Stimulated activated CD8-positive, alpha-beta memory T cell treated with anti-CD3 and anti-CD28 coated beads, Interleukin-4, amount 100 ng/mL, for 1 hour (primary cell): ENCODE measurements at places on chromosomes 7 and 10.

DNA sequence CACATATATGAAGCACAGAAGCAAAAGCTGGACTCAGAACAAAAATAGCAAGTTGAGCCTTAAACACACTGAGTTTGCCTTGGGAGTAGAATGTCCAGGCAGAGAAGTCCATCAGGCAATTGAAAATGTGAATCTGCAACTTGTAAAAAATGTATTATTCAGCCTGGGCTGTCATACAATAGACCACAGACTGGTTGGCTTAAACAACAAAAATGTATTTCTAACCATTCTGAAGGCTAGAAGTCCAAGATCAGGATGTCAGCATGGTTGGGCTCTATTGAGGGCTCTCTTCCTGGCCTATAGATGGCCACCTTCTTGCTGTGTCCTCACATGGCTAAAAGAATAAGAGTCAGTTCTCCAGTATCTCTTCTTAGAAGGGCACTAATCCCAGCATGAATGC is 76.5 kb upstream of the CAPZA2 start:
- DNase-seq: no peak

- DNase-seq: no peak
Observed at GRCh38 chr10:103781329-103782061, 73.9 kb downstream of the SH3PXD2A start.

GRCh38 chr7:137480401-137480800 is 136.9 kb upstream of the PTN start:
- DNase-seq: no peak

DNA sequence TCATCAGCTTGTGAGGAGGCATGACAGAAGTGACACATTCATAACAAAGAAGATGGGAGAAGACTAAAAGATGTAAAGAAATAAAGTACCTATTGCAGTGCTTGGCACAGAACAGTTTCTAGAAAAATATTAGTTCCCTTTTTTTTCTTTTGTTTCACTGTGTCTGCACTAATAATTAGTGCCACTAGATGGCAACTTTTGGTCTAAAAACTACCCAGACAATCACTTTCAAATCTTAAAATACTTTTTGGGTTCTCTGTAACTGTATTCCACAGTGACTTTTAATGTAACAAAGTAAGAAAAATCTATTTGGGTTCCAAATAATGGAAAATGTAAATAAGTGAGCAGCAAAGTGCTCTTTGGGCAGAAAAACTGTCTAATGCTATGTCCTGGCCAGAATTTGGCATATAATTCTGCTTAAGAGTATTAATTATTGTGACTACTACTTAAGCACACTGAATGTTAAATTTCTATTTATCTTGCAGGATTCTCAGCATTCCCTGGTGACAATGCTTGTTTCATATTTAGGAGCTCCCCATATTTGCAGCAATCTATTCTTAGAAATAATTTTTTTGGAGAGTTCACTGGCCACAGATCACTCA is 134.8 kb upstream of the KIF5B start:
- DNase-seq: no peak

GRCh38 chr10:49149881-49150280 is 16.1 kb upstream of the FAM170B start:
- no peak for DNase-seq

- no peak for DNase-seq
Observed at GRCh38 chr7:150951521-150951920, 26.6 kb downstream of the KCNH2 start.

DNA sequence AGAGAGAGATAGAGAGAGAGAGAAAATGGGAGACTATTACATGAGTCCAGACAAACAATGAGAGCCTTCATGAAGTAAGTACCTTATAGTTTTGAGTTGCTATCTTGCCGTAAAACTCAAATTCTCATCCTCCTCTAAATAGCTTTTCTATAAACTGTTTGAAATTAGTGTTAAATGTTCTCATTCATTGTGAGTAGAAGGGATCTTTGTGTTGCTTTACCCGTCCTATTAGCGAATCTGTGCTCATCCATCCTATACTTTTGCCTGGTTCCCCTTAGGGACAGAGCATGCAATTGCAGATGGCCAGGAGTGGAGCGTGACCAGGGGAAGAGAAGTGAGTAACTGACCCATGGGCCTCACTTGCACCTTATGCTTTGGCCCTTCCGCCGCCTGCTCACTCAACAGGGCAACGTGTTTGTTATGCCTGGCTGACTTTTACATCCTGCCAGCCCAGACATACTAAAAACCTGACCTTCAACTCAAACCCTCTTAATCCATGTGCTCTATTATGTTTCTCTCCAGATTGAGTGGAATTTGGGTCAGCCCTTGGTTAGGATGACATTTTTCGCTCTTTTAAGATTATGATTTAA is 244.2 kb upstream of the YAE1 start:
- no peak for DNase-seq

DNA sequence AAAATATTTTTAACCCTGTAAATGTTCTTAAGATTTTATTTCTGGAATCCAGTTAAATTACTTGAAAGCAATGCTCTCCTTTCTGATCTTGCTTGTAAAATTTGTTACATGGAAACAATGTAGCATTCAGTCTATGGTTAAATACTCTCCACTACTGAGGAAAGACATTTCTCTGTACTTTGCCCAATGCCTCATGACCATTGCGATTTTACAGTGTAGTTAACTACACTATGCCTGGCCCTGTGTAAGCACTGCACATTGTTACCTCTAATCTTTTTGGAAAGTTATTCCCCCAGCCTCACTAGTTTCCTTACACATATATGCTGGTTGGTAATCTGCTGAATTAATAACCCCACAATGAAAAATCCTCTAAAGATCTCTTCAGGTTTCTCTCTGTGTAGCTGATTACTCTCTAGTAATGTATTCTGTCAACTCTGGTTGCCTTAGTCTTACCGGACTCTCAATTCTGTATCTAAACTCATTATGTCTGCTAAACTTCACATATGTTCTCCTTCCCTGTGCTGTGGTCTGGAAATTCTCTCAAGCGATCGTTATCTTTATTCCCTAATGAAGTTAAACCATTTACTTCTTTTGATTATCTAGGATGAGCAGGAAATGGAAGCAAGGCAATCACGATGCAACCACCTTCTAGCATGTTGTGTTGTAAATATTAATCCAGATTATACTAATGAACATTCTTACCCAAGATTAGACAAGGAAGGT is 58.7 kb upstream of the TMEM106B start:
- no peak for DNase-seq

GRCh38 chr10:96230527-96230926 is 40.8 kb downstream of the BLNK start:
- no peak for DNase-seq

DNA sequence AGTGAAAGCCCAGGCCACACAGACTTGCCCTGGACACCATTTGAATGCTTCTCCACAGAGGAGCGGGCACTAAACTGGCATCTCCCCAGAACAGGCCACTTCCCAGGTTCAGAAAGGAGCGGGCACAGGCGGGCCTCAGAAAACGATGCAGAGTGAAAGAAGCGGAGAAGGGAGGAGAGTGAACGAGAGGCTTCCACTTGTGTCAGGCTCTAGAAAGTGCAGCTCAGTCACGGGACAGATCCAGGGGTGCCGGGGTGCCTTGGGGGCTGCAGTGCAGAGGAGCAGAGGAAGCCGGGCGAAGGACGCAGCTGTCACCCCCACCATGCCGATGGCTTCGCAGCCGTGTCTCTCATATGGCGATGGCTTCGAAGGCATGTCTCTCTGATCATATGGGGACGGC is 26.1 kb upstream of the PRKAR1B start:
- no peak for DNase-seq

DNA sequence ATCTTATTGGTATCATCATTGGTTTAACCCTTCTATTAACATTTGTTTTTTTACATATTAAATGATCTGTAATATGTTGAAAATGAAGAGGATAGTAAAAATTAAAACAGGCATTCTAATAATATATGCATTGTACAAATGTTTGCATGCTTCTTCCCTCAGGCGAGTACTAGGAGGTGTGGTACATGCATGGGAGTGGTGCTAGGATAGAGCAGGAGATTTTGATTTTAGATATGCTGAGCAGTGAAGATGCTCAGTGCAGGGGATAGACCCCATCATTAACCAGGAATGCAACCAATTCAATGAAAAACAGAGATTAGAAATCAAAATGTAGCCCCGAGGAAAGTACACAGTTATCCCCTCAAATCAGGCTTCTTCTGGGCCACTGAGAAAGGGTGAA is 916.4 kb downstream of the LRMDA start:
- DNase-seq: no peak

DNA sequence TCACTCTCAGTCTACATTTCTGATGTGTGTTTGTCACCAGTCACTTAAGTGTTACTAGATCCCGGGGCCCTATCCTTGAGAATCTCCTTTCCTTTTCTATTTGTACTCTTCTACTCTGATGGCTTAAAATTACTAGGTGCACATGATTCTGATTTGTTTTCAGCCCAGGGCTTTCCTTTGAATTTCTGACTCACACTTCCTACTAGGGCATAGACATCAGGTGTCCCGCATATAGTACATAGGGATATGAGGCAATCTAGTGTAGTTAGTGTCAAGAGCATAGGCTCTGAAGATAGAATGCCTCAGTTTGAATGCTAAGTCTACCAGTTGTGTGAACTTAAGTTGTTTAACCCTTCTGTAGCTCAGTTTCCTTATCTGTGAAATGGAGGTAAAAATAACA is 49.4 kb upstream of the LRRN3 start:
- DNase-seq: no peak

- DNase-seq: no peak
Observed at GRCh38 chr10:34780818-34781380, 34.2 kb downstream of the PARD3 start.

GRCh38 chr10:29826801-29827450 is 192.2 kb upstream of the SVIL start:
- DNase-seq: no peak

DNA sequence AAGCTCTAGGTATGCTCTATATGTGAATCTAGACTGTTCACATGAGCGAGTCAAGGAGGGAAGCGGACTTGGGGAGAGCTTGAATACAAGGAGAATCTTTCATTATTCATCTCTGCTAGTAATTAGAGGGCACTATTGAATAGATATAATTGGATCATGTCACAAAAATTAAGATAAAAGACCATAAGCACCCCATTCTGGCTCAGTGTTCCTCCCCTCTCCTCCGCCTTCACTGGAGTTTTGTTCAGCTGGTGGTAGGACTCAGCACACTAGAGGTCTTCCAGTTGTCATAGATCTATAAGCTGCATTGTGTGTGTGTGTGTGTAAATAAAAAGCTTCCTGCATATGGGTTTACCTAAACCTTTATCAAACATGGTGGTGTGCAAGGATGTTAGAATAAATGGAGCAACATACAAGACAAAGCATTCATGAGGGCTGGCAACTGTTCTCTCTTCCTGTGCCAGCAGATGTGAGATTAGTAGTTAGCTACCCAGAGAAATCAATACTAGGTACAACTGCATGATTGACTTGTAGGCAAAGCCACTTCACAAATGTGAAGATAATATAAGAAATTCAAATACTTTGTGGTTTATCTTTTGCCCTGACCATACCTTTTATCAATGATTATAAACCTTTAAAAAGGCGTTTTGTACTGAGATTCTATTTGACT is 142.6 kb downstream of the CREB5 start:
- no peak for DNase-seq

- no peak for DNase-seq
Observed at GRCh38 chr7:30074422-30075030, 46.3 kb downstream of the PLEKHA8 start.

DNA sequence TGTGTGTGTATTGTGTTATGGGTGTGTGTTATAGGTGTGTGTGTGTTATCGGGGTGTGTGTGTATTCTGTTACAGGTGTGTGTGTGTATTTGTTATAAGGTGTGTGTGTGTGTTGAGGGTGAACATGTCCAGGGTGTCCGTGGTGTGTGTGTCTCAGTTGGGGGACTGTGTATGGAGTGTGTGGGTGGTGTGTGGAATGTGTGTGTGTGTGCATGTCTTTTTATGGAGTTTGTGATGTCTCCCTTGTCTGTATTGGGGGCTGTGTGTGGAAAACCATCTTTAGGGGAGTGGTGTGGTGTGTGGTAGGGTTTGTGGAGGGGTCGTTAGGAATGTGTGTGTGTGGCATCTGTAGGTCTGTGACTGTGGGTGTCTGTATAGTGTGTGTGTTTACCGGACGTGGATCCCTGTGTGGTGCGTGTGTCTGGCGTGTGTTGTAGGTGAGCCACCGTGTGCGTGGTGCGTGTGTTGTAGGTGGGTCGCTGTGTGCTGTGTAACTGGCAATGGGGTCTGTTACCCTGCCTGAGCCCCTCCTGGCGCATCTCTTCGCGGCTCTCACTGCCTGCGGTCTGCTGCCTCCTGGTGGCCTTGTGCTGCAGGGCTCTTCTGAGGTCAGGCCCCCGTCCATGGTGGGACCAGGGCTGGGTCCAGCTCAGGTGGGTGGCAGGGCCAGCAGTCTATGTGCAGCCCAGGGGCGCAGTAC is 61.7 kb downstream of the PALD1 start:
- DNase-seq: no peak

- DNase-seq: no peak
Observed at GRCh38 chr10:2111965-2112364, 374.6 kb upstream of the ADARB2 start.

- DNase-seq: no peak
Observed at GRCh38 chr10:122864901-122865300, 14.5 kb downstream of the FAM24B start.

GRCh38 chr10:92965314-92965713 is 95.3 kb upstream of the CYP26C1 start:
- no peak for DNase-seq

GRCh38 chr7:134669845-134670373 is 23.3 kb downstream of the BPGM start:
- peak; percentile 49 for DNase-seq

DNA sequence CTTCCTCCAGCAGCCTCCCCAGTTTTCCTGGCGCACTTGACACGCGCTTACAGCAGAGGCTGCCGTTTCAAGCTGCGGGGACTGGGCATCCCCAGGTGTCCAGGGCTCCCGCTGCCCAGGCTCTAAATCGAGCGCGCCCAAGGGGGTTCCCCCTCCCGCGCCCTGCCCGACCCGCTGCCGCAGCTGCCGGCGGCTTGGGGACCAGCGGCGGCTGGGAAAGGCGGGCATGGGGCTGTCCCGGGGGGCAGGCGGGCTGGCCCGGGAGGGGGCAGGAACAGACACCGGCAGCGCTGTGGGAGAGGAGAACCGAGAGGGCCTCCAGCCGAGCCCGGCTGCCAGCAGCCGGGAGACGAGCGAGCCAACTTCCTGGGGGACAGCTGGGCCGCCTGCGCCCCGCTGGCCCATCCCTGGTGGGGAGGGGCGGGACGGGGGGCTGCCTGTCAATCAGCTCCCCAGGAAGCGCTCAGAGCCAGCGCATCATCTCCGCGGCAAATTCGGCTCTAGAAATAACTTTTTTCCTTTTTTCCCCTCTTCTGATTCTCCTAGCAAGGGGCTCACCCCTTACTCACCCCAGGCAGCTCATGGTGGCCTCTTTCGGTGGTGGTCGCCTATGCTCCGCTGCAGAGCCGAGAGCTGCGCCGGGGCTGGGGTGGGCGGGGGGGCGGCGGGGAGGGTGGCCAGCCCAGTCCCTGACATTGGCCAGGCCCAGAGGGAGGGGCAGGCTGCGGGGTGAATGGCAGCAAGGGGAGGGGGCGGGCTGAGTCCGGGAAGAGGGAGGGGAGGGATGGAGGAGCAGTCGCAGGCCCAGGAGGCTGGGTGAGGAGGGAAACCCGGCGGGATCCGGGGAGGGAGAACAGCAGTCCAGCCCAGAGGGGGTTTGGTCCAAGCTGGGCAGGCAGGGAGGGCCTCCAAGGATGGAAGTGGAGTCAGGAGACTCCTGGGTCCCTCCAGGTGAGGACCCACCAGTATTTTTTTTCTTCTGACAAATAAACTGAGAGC is 14.7 kb downstream of the GRID2IP start:
- no peak for DNase-seq

- no peak for DNase-seq
Observed at GRCh38 chr10:27819781-27820531, 74.3 kb upstream of the MKX start.

- no peak for DNase-seq
Observed at GRCh38 chr10:3525832-3526449, 259.1 kb downstream of the KLF6 start.

- DNase-seq: no peak
Observed at GRCh38 chr7:20777377-20778062, 9.2 kb downstream of the SP8 start.
